ENCODE measurements at places on chromosomes 2 and 18.
A peak's percentile ranks its signal among the peaks of the same experiment; 100 is the strongest.

GRCh38 chr2:151098841-151099240 lies 162.8 kb downstream of the RBM43 start:
- DNase-seq = no peak

DNA sequence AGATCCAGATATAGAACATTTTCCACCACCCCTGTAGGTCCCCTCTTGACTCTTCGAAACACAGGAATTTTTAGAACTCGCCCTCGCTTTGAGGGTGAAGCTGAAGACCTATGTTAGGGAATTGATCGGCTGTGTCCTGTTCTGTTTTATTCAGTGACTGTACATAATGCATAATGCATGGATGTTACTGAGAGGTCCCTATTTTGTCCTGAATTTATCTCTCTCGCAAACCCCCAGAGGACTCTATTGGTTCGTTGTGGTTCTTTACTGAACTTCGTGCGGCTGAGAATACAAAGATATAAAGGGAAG lies 431 bp upstream of the EIF5B start:
- no peak for DNase-seq

- DNase-seq = no peak
Measured at GRCh38 chr18:50334546-50335152, 40.2 kb upstream of the SKA1 start.

- DNase-seq = no peak
Measured at GRCh38 chr2:109429567-109430328, 184.0 kb downstream of the SEPTIN10 start.

DNA sequence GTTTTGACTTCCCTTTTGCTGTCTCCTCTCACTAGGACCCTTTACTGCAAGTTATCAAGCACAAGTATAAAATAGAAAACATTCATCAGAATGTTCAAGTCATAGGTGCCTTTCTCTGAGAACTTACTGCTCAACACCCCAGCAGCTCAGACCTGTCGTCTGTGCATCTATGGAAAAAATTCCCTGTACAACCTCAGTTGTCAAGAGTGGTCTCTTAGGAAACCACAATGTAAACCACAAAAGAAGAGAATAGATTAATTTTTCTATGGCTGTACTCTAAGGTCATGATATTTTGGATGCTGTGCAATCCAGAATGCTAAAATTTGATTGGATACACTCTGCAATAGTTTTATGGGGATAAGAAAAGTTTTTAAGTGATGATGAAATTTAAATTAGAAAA lies 84.1 kb downstream of the RBMS1 start:
- DNase-seq = no peak

DNA sequence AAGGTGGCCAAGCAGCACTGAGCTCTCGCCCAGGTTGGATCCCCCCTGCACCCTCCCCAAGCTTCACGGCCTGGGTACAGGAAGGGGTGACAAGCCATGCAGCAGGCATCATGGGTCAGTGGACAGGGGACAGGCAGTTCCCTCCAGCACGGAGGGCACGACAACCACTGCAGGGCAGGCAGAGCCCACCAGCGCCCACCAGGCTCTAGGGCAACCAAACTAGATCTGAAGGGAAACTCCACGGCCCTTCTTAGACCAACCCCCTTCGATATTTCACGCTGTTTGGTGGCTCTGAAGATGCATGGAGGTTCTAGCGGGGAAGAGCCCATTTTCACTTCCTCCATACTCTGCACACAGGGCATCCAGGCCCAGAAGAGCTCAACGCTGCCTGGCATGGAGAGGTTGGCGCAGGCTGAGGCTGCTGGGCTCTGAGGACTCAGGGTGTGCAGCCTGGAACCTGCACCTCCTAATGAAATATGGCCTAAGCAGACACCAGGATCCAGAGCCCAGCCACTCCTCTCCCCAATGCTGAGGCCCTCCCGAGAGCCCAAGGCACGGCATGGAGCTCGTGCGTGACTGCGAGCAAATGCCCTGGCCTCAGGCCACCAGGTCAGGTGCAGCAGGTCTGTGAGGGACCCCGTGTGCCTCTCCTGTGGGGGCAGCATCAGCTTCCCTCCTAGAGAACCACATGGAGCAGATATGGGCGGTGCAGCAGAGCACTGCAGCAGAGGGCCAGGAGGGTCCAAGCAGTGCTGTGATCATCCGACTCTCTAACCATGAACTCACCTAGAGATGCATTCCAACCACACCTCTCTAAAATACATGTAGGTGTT lies 8.7 kb upstream of the MTERF4 start:
- no peak for DNase-seq

GRCh38 chr2:48749291-48750127 lies 6.0 kb downstream of the LHCGR start:
- no peak for DNase-seq

DNA sequence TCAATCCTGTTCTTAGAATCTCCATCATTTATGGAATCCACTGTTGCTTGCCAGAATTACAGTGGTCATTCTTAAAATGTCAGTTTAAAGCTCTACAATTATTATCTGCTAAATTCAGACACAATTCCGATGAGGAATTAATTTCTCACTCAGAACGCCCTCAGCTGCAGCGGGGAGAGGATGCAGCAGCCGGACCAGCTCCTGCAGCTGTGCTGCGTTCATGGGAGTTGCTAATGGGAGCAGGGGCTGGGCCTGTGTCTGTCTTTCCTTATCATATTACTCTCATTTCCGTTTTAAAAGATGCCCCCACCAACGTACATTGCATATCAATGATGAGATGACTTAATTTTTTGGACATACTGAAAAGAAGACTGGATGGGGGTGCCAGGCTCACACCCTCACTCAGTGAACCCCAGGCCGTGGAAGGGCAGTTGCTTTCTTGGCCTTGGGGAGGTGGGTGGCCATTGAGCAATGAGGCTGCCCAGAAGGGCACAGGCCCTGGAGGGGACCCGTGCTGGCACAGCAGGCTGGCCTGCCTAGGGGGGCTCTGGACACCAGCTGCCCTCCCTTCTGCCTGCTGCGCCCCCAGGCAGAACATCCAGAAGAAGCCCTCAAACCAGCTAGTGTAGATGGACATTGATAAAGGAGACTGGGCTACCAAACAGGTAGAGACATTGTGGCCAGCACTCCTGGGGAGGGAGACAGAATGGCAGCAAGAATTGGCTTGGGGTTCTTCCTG lies 503.6 kb upstream of the MYT1L start:
- DNase-seq = no peak

DNA sequence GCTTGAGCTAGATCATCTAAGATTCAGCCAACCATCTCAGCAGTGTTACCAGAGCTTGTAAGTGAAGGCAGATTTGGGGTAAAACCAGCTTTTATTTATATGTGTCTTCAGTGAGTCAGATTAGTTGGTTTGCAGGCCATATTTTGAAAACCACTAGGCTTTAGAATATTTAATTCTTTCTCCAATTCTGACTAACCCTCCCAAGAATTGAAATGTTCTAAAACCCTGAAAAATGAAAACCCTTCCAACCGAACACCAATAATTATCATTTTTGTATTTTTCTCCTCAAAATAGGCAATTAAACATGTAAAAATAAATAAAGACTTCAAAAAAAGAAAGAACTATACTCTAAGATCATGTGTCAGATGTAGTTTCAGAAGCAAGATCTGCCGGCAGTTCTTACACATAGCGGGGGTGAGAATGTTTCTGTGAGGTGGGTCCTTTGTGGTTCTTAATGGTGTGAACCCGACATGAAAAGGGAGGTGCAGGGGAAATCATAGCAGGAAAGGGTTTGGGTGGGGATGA lies 14.2 kb downstream of the PLEK start:
- DNase-seq = no peak

DNA sequence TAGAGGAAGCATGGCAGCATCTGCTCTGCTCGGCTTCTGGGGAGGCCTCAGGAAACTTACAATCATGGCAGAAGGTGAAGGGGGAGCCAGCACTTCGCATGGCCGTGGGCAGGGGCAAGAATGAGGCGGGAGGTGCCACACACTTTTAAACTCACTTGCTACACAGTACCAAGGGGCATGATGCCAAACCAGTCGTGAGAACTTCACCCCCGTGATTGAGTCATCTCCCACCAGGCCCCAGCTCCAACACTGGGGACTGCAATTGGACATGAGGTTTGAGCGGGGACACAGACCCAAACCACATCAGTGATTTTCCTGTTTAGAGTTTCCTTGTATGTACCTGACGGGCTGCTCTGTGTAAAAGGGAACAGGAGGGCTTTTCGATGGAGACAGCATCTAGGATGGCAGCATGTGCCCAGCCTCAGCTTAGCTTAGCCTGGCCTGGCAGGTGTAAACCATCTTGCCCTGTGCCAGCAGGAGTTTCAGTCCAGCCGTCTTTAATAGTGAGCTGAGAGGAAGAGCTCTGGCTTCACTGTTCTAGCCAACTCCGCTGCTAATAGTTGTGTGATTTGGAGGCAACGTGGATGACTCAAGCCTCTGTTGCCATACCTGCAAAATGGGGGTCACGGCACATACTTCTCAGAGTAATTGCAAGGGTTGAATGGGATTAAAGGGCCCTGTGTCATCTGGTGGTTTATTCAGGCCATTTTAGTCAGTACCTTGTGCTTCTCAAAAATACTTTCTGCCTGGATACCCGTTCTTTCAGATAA lies 101.8 kb downstream of the ASAP2 start:
- no peak for DNase-seq

GRCh38 chr2:189013671-189014448 lies 39.7 kb downstream of the COL3A1 start:
- DNase-seq = no peak

DNA sequence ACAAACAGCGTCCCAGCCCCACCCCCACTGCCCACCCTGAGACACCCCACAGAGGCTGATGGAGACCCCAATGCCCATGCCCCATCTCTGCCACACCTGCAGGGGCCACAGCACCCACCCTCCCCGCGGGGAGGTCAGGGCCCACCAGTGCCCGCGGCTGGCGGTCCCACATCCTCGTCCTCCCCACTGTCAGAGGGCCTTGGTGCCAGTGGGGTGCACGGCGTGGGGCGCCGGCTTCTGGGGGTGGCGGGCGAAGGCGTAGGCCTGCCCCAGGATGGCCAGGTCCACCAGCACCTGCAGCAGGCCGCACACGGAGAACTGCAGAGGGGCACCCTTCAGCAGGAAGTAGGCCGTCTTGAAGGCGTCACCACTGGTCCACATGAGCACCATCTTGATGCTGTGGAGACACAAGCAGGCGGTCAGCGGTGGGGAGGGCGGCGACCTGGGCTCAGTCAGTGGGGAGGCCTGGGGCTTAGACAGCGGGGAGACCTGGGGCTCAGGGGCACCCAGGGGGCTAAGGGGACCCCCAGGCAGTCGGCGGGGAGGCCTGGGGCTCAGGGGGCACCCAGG lies 47.6 kb downstream of the SLC66A2 start:
- no peak for DNase-seq

DNA sequence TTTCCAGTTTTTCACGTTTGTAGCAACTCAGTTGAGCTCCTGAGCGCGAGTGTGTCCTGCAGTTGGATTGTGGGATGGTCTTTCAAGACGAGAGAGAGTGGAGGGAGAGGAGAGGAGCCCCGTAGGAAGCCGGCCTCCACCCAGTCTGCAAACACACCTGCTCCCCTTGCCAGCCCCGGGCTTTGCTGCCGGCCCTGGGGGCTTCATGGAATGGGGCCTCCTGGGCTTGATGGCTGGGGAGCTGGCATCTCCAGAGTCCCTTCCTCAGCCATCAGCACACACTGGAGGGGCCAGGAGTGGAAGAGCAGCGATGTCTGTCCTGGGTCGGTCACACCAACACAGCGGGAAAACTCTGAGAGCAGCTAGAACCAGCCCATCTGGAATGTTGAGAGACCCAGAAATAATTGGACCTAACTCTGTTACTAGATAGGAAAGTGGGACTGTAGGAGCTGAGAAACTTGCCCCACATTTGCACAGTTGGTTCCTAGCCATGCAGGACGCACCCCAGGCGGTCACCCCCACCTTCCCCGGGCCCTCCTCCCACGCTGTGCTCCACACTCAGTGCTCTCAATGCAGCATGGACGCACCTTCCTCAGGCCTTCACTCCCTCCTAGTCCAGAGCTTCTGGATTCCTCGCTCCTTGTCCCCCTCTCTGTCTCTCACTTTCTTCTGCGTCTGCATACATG lies 69.6 kb downstream of the PTGR3 start:
- no peak for DNase-seq

DNA sequence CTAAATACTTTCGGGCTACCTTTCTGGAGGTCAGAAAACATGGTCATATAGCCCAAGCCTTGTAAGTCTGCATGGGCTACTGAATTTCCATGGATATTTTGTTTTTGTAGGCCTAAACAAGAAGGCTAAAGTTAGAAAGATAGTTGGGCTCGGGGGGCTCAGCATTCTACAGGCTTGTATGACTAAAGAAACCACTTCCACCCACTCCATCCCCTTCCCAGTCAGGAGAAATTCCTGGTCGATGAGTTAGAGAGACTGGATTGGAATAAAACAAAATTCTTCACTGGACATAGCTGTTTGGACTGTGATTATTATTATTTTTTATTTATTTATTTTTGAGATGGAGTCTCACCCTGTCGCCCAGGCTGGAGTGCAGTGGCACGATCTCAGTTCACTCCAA lies 539.4 kb upstream of the TNP1 start:
- no peak for DNase-seq

- DNase-seq = peak; percentile 34
Measured at GRCh38 chr2:231187736-231188505, 10.5 kb upstream of the ARMC9 start.

DNA sequence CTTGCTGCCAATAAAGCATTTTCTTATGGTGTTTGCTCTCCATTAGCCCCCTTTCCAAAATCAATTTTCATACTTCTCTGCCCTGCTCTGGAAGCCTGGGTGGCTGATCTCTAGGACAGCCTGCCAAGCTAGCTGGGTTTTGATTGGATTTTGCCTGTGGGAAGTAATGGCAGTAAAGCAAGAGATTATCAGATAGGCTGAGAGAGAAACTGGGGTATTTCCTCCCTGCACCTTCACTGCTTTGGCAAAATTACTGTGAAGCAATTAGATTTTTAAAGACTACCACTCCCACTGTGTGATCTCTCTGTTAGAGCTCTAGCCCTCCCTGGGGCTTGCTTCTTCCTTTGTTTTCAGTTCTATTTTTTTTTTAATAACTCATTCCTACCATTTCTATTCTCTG lies 223.8 kb downstream of the DLGAP1 start:
- DNase-seq = no peak

DNA sequence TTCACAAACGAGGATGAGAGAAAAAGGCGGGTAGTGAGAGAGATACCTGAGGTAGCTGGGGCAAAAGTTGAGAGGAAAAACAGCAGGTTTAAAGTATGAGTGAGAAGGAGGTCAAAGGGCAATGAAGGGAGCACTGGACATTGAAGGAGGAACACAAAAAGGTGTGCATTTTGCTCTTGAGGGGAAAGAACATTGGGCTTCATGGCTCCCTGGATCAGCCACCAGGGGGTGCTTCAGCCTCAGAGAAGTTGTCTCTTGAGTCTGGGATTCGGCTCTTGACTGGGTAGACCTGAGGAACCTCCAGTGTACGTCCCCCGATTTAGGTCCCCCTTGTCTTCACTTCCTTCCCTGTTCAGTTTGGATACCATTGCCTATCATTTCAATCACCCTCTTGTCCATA lies 128.5 kb downstream of the RAPGEF4 start:
- peak; percentile 66 for DNase-seq
